ENCODE measurements at places on chromosomes 4 and X.

DNA sequence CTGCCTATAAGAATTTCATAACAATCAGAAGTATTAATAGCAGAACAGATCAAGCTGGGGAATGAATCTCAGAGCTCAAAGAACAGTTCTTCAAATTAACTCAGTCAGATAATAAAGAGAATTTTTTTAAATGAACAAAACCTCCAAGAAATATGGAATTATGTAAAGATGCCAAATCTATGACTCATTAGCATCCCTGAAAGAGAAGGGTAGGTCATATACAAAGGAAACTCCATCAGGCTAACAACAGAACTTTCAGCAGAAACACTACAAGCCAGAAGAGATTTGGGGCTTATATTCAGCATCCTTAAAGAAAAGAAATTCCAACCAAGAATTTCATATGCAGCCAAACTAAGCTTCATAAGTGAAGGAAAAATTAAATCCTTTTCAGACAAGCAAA lies 28.6 kb downstream of the CBR4 start:
- H3K4me3 ChIP-seq: no peak overlapping the region
- H3K36me3 ChIP-seq: no peaks in the 10 kb centered on the region
- no peaks in the 10 kb centered on the region for H3K4me1 ChIP-seq

DNA sequence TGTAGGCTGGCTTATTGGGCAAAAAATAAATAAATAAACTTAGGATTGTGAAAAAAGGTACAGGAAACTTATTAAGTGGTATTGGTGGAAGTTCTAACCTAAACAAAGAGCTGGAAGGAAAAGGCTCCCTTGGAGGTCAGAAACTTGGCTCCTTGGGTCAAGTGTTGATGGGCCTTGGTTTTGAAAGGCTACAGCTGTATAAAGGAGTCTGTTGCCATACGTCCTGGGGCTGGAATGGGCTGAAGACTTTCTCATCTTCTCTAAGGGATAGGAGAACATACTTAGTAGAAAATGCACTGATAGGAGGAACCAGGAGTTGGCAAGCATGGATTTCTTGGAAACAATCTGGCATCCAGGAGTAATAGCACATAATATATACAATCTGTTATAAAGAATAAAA lies 56.6 kb downstream of the PDLIM5 start:
- H3K27ac ChIP-seq: no peak overlapping the region
- no peaks in the 10 kb centered on the region for H3K36me3 ChIP-seq
- no peaks in the 10 kb centered on the region for H3K27me3 ChIP-seq
- H3K4me1 ChIP-seq: no peaks in the 10 kb centered on the region
- no peak overlapping the region for H3K4me3 ChIP-seq
- DNase-seq: no peak

DNA sequence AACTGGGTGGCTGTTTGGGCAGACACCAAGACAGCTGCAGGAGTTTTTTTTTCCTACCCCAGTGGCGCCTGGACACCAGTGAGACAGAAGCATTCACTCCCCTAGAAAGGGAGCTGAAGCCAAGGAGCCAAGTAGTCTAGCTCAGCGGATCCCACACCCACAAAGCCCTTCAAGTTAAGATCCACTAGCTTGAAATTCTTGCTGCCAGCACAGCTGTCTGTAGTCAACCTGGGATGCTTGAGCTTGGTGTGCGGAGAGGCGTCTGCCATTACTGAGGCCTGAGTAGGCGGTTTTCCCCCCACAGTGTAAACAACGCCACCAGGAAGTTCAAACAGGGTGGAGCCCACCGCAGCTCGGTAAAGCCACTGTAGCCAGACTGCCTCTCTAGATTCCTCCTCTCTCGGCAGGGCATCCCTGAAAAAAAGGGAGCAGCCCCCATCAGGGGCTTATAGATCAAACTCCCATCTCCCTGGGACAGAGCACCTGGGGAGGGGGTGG lies 171.4 kb downstream of the ARHGEF9 start:
- no peaks in the 10 kb centered on the region for H3K36me3 ChIP-seq
- no peaks in the 10 kb centered on the region for H3K27me3 ChIP-seq
- H3K4me1 ChIP-seq: no peaks in the 10 kb centered on the region

DNA sequence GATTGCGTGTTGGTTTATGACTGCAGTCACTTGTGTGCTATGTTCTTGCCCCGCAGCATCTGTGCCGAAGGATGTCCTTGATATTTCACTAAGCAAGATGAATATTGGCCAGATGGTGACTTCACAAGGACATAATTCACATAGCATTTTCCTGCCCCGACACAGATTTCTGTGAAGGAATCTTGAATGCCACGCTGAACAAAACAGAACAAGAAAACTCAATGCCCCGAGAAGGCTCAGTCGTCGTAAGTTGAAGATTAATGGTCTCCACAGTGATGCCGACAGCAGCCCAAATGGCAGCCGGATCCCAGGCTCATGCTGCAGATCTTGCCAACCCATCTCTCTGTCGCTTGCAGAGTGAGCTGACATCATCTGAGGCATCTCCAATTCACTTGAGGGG lies 145.9 kb downstream of the CPEB2 start:
- no peaks in the 10 kb centered on the region for H3K27me3 ChIP-seq
- H3K4me3 ChIP-seq: no peak overlapping the region
- H3K36me3 ChIP-seq: no peaks in the 10 kb centered on the region
- H3K27ac ChIP-seq: no peak overlapping the region
- no peak for DNase-seq

DNA sequence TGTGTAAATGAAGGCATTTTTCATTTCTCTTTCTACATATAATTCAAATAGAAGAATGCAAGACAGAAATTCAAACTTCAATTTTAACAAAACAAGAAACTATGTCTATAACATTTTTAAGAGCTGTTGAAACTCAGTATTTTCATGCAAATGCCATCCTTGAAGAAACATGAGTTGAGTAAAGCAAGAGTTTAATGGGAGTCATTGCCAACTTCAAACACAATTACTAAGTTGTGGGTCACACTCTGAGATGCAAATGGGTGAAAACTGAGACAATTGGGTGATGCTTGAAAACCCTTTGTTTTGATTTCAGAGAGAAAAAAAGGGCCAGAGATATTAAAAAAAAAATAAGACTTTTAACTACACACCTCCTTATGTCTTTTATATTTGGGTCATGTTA lies 865.9 kb downstream of the FAT4 start:
- no peak for DNase-seq
- no peaks in the 10 kb centered on the region for H3K4me1 ChIP-seq

DNA sequence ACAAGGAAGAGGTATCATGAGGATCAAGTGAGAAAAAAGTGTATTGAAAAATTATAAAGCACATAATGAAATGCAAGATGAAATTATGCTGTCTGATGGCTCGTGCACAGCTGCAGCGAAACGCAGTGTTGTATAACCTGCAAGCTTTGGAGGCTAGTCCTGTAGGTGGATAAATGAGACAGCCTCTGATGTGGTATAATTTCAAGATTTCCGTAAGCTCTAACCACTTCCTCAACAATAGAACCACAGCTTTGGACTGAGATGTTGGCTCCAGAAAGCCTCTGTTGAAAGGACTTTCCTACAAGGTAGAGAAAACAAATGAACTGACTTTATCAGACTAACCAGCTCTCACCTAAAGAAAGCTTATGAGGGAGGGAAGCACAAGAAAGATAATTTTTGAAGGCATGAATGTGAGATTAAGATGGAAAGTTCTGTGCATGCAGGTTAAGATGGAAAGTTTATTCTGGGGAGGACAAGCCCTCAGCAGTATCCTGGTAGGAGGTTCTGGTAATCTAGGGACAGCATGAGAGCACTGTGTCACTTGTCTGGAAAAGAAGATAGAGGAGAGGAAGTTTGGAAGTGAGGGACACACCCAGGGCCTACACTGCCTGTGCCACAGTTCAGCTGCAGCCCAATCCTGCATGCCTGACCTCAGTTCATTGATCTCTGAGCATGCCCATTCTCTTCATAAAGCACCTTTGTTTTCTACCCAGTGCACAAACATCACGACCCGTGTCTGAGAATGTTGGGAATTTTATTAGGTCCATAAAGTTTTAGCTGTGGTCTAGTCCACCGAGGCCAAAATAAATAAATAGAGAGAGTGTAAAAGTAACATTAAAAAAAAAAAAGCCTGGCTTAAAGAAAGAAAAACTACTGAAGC lies 161.5 kb upstream of the SFRP2 start:
- no peaks in the 10 kb centered on the region for H3K27me3 ChIP-seq
- H3K36me3 ChIP-seq: no peaks in the 10 kb centered on the region
- no peak for DNase-seq
- H3K4me1 ChIP-seq: no peaks in the 10 kb centered on the region

DNA sequence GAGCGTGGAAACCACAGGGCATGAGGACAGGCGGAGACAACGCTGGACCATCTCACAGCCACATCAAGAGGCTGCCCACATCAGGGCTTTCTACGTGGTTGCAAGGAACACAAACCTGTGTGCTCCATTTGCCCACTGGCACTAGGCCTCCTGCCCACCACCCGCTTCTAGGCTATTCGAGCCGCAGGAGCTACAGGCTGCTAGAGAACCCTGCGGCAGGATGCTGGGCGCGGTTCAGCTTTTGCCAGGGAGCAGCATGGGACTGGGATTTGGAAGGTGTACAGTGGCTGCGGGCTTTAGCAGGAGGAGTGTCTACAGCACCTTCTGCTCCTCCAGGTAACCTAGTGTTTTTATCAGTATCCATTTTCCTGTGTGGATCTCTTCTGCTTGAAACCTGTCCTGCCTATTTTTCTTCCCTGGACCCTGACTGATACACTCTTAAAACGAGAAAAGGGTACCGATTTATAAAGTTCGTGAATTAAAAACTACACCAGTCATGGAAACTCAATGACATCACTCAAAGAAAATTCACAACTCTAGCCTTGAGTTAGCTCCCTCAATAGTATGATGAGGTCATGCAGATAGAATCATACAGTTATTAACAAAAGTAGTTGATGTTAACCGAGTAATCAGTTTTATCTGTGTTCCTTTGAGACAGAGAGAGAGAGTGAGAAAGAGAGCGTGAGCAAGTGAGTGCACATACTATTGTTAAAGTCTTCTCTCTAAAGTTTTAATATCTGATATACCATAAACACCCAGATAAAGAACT lies 12.8 kb downstream of the NOP14 start:
- H3K4me1 ChIP-seq: no peaks in the 10 kb centered on the region
- no peak overlapping the region for H3K4me3 ChIP-seq
- H3K27ac ChIP-seq: no peak overlapping the region
- no peak for DNase-seq
- H3K27me3 ChIP-seq: no peaks in the 10 kb centered on the region
- peaks cover 55% of the 10 kb centered on the region for H3K36me3 ChIP-seq

- no peaks in the 10 kb centered on the region for H3K4me1 ChIP-seq
- no peaks in the 10 kb centered on the region for H3K36me3 ChIP-seq
- H3K4me3 ChIP-seq: no peak overlapping the region
- DNase-seq: no peak
Observed at GRCh38 chr4:7121174-7121573, 53.3 kb upstream of the GRPEL1 start.

GRCh38 chr4:169250796-169251195 lies 20.0 kb downstream of the SH3RF1 start:
- no peak overlapping the region for H3K27ac ChIP-seq
- H3K4me1 ChIP-seq: peaks cover 20% of the 10 kb centered on the region
- H3K4me3 ChIP-seq: no peak overlapping the region
- no peaks in the 10 kb centered on the region for H3K36me3 ChIP-seq

- no peak overlapping the region for H3K27ac ChIP-seq
- no peaks in the 10 kb centered on the region for H3K4me1 ChIP-seq
- no peak for DNase-seq
- H3K27me3 ChIP-seq: no peaks in the 10 kb centered on the region
- no peaks in the 10 kb centered on the region for H3K36me3 ChIP-seq
Observed at GRCh38 chr4:66794390-66795034, 750.8 kb downstream of the CENPC start.

Measured in H1 (cell line).